Omental fat pad (tissue), 4 donors: ENCODE measurements at places on chromosomes 13 and 19.
A peak's percentile ranks its signal among the peaks of the same experiment; 100 is the strongest.

- no peak for DNase-seq
Observed at GRCh38 chr13:99334221-99334620, 27.0 kb upstream of the GPR183 start.

DNA sequence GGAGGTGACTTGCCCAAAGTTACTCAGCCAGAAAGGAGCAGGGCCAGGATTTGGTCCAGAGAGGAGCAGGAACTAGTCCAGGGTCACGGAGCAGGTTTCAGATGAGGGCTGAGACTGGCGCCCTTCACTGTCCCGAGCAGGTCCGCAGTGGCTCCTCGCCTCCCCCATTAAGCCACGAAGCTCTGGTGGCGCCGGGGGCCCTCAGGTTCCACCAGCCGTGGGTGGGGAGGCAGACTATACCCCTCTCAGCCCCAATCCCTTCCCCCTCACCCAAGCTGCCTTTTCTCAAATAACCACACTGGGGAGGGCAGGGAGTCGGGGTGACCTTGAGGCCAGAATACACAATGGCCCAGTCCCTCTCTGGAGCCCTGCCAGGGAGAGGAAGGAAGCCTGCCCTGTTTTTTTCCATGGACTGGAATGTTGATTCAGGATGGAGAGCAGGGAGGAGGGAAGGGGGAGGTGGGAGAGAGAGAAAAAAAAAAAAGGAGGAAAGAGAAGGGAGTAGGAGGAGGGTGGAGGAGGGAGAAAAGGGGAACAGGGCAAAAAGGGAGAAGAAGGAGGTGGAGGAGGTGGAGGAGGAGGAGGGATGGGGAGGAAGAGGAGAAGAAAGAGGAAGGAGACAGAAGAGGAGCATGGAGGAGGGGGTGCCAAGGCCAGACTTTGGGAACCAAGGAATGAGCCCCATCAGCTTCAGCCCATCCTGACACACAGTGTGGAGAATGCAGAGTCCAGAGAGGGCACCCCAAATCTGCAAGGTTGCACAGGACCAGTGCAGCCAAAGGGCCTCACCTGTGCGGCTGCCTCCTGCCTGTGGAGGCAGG lies 19.7 kb downstream of the CEACAM16 start:
- DNase-seq = peak; percentile 40

DNA sequence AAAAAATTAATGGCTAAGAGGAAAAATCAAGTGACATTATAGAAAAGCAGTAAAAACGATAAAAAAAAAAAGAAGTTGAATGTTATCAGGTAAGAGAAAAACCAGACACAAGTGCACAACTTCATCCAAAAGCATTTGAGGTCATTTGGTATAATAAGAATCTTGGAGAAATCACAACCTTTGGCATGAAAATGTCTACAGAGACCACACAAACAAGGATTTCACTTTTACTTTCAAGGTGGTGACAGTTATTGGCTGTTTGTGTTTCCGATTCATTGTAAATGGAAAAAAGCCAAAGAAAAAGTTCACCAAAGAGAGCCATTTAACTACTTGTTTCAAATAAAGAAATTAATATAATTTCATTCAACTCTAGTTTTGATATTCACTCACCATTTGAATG lies 1193.5 kb downstream of the PCDH9 start:
- no peak for DNase-seq

GRCh38 chr13:98880677-98881076 lies 97.2 kb downstream of the DOCK9 start:
- no peak for DNase-seq

- DNase-seq = no peak
Observed at GRCh38 chr13:108859197-108860012, 230.0 kb downstream of the MYO16 start.

GRCh38 chr19:30556230-30556711 lies 184.1 kb downstream of the ZNF536 start:
- no peak for DNase-seq

DNA sequence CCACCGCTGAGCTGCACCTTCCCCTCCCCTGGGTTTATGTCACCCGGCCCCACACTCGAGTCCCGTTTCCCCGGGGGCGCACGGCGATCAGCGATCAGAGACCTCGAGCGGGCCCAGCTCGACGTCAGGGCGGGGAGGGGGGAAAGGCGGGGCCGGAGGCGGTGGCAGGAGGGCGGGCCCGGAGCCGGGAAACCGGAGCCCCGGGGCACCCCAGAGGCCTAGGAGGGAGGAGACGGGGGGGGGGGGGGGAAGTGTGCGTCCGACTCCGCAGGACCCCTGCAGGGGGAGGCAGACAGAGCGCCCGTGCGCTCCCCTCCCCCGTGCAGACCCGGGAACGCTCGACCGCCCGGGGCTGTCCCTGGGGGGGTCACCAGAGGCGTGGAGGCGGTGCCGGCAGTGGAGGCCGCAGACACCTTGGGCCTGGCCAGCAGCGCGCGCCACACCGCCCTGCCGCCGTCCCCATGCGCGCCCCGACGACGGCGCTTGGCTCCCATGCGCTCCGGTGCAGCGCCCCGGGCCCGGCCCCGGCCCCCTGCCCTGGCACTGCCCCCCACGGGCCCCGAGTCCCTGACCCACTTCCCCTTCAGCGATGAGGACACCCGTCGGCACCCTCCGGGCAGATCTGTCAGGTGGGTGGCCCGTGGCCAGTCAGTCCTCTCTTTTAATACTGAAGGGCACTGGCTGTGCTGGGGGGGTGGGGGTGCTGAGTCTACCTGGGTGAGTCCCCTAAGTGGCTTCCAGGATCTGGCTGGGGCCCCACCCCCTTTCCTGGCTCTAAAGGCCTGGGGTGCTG lies 11.8 kb downstream of the PDE4A start:
- DNase-seq = no peak

GRCh38 chr19:6262519-6262918 lies 17.3 kb downstream of the MLLT1 start:
- no peak for DNase-seq

- no peak for DNase-seq
Observed at GRCh38 chr19:3798137-3798536, 12.0 kb upstream of the MATK start.
